CD4-positive, alpha-beta T cell treated with Interleukin-15 for 1 hour (primary cell): ENCODE measurements at places on chromosomes 4 and X.

- DNase-seq = no peak
These were observed 32.9 kb downstream of the SLC2A9 start for GRCh38 chr4:9988363-9988749.

DNA sequence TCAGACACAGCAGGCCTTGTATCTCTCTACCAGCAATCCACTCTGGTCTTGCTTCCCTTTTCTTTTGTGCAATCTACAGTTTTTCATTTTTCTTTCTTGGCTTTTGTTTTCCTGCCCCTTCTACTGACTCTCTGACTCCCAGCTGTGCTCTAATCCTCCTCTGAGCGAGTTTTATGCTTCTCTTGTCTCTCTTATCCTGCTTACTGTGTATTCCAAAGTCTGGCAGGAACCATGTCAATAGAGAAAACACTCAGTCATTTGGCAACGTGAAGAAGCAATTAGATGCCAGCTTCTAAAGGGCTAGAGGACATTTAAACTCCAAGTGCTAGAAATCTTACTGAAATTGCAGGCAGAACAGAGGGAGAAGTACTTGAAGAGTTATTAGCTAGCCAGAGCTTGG lies 984.6 kb upstream of the TENM3 start:
- no peak for DNase-seq

DNA sequence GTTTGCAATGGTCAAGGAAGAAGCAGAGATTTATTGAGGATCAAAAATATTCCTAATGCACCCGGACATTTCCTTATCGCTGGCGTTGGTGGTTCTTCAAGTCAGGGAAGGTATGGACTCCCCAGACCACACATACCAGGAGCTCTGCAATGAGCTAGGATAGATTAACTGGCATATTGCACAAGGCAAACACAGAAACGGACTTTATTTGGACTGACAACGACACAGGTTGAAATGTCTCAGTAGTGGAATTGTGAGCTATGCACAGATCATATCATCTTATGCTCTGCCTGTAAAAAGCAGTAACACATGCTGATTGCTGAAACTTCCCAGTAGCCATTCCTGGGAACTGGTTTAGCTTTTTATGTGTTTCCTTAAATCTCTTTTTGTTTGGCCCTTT lies 1.7 kb downstream of the TSPAN7 start:
- DNase-seq = no peak

DNA sequence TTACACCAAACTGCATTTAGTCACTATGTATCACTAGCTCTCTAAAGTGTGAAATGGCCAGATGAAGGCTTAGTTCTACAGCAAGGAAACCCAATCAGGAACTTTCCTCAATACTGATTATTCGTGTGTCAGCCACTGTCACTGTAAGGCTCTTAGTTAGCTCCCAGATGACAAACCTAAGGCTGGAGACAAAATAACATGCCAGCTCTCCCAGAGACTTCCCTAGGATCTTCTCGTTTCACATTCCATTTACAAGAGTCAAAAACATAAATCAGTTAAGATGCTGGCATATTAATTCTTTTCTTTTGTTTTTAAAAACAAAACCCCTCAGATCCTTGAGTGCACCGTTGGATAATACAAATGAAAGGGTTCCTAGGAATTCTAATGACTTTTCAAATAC lies 88.2 kb upstream of the TFDP3 start:
- no peak for DNase-seq

DNA sequence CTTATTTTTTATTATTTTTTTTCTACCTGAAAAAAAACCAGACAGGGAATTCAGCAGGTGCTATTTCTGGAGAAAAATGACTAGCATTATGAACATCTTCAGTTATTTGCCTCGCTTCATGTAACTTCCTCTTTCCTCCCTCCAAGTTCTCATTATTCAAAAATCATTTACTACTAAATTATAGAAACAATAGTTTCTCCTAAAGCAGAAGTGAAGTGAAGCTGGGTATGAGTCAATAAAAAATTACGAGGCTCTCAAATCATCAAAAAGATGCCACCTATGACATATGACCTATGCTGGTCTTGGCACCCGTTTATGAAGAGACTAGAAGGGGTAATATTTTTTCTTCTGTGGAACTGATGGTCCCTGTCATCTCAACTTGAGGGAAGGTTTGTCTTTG lies 145.0 kb upstream of the AADAT start:
- no peak for DNase-seq

- no peak for DNase-seq
These were observed 127.4 kb upstream of the RPL34 start for GRCh38 chr4:108492816-108493595.
